ENCODE measurements at places on chromosomes 2 and 18. TPM values are rescaled to one million over a fixed set of nuclear protein-coding genes. Genes with fewer than 3 reads are reported as not detected.

TTR gene
- not detected for polyA plus RNA-seq

DLX2 gene
- not detected for polyA plus RNA-seq

SATB2 gene
- polyA plus RNA-seq, result 0.55 TPM

ASPRV1 gene
- polyA plus RNA-seq, result 1.2 TPM

MRO gene
- 0.53 TPM for polyA plus RNA-seq

ANKRD53 gene
- polyA plus RNA-seq, result 0.36 TPM

LINC00305 gene
- polyA plus RNA-seq, result not detected

DCDC2C gene
- polyA plus RNA-seq, result not detected

FOXI3 gene
- polyA plus RNA-seq, result not detected

ZFAND2B gene
- polyA plus RNA-seq, result 46.2 TPM

GALNT5 gene
- not detected for polyA plus RNA-seq

PIEZO2 gene
- polyA plus RNA-seq, result 0.10 TPM

TFPI gene
- 15.5 TPM for polyA plus RNA-seq

PLGLB1 gene
- polyA plus RNA-seq, result 1.3 TPM

GDF7 gene
- polyA plus RNA-seq, result 0.04 TPM

PROM2 gene
- 1.3 TPM for polyA plus RNA-seq

AFG3L2 gene
- polyA plus RNA-seq, result 126 TPM

NIF3L1 gene
- 50.0 TPM for polyA plus RNA-seq

PSMA8 gene
- polyA plus RNA-seq, result not detected

PTPN2 gene
- 12.5 TPM for polyA plus RNA-seq
